ENCODE measurements at places on chromosomes 12 and 14. TPM values are rescaled to one million over a fixed set of nuclear protein-coding genes. Genes with fewer than 3 reads are reported as not detected.

Gene PLEK2
- 2.9 TPM for total RNA-seq

Gene STAT6
- total RNA-seq = 250 TPM

Gene KRT73
- total RNA-seq = 1.7 TPM

Gene TAS2R9
- not detected for total RNA-seq

Gene B3GNT4
- 2.0 TPM for total RNA-seq

Gene THTPA
- 8.5 TPM for total RNA-seq

Gene MYF6
- total RNA-seq = not detected

Gene OR4M1
- not detected for total RNA-seq

Gene SMIM41
- not detected for total RNA-seq

Gene FBRSL1
- total RNA-seq = 35.7 TPM

Gene ADCY4
- 1.8 TPM for total RNA-seq

Gene METAP2
- total RNA-seq = 152 TPM

Gene RAD9B
- 2.2 TPM for total RNA-seq

Gene HOXC12
- not detected for total RNA-seq

Gene RD3L
- total RNA-seq = not detected

Gene KCNH5
- total RNA-seq = not detected

Gene RNASE7
- total RNA-seq = not detected

Gene ACVRL1
- not detected for total RNA-seq

Gene TUNAR
- not detected for total RNA-seq

Gene PTGER2
- total RNA-seq = 2.4 TPM

Gene LBHD2
- total RNA-seq = not detected

Gene PRB2
- total RNA-seq = not detected

Gene MAP3K9
- total RNA-seq = 5.2 TPM

Gene CMAS
- total RNA-seq = 52.1 TPM

Gene TMEM132D
- total RNA-seq = not detected

Gene ANGEL1
- 15.8 TPM for total RNA-seq

Gene TMEM179
- total RNA-seq = 0.32 TPM

Data from activated CD4-positive, alpha-beta T cell treated with anti-CD3 and anti-CD28 coated beads for 36 hours (primary cell).